Gastrocnemius medialis (tissue), 4 donors: ENCODE measurements at places on chromosomes 6 and 20.

GRCh38 chr6:85392379-85392778 is 57.5 kb upstream of the NT5E start:
- DNase-seq: no peak

- no peak for DNase-seq
Observed at GRCh38 chr6:88050140-88050818, 2.6 kb downstream of the SPACA1 start.

GRCh38 chr6:14130435-14131075 is 13.0 kb downstream of the CD83 start:
- no peak for DNase-seq

DNA sequence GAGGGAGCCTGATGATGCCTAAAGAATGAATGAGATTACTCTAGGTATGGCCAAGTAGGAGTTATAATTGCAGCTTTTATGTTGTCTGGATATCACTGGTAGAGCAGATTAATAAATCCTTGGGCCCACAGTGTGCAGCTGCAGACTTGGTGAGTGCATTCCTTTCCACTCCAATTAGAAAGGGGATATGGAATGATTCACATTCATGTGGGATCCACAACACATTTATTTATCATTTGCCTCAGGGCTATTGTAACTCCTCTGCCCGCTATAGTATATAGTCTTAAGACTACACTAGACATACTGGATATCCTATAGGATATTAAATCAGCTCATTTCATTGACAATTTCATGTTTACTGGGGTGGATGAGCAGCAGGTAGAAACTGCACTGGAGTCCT is 11.6 kb upstream of the HLA-G start:
- no peak for DNase-seq

GRCh38 chr6:53579338-53579737 is 34.4 kb upstream of the GCLC start:
- no peak for DNase-seq

DNA sequence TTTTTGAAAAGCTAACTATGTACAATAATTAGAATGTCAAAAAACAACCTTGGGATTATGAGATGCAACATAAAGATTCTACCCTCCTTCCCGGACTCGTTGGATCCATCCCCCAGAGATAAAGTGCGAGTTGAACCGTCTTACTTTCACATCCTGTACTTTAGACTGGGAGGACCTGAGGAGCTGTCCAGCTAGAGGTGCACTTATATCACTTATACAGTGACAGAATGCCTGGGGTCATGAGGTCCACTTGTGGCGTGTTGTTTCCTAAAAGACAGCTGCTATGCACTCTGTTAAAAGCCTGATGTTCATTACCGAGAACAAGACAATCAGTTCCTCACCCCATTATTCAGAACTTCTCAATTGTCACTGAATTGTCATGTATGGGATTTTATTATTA is 2.1 kb downstream of the CDS2 start:
- no peak for DNase-seq

DNA sequence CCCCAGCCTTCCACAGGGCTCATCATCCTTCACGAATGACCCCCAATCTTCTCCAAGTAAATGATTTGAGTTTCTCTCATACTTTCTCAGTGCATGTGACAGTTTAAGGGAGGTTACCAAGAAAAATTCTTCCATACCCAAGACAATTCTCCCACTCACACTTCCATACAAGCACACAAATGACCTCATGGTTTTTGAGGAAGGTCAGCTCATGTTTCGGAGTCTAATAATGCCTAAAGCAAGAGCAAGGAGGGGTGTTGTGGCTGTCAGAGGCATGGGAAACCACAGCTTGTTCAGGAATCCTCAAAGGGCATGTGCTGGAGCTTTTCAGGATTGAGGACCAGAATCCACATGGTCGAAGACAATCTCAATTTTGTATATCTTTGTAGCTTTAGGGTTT is 279.0 kb downstream of the MAFB start:
- no peak for DNase-seq

DNA sequence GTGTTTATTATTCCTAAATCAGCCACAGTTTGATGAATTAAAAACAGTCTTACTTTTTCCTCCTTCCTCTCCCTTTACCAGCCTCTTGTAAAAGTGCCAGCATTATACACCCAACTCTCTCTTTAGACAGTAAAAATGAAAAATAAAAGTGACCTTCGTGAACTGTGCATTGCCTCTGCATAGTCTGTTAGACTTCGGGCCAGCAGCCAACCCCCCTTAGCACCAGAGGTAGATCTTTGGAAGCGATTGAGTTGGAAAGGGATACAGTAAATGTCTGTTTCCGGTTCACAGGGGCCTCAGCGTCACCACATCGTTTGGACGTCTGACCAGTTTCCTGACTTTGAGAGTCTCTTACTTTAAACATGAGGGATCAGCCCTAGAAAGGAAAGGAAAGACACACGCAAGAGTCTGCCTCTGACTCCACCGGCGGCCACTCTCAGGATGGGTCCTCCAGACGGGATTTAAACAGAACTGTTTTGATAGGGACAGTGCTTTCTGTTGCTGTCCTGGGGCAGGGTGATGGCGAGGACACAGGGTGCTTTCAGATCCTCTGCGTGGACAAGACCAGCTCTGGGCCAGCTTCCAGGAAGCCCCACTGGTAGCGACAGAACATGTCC is 206.6 kb upstream of the PREP start:
- no peak for DNase-seq

DNA sequence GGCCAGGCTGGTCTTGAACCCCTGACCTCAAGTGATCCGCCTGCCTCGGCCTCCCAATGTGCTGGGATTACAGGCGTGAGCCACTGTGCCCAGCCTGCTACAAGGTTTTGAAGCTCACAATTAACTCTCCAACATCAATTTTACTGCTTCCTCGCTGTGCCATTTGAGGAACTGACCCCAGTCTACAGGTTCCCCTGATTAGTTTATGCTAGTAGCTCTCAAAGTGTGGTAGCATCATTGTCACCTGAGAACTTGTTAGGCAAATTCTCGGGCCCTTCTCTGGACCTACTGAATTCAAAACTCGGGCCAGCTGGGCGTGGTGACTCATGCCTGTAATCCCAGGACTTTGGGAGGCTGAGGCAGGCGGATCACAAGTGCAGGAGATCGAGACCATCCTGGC is 49.4 kb downstream of the MCUR1 start:
- DNase-seq: no peak

DNA sequence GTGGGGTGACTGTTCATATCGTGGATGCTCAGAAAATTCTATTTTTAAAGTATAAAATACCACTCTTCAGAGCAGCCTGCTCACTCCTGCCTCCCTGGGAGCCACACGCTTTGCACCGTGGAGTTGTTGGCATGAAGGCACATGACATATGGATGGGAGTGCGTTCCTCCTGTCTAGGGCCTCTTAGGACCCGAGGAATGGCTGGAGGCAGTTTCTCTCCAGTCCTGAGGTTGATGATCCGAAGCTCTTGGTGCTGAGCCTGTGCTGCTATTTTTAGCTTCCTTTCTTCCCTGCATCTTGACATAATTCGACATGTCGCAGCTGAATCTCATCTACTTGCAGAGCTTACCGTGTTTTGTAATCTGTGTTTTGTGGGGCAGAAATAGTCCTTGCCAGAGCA is 73.9 kb downstream of the PHACTR3 start:
- no peak for DNase-seq

DNA sequence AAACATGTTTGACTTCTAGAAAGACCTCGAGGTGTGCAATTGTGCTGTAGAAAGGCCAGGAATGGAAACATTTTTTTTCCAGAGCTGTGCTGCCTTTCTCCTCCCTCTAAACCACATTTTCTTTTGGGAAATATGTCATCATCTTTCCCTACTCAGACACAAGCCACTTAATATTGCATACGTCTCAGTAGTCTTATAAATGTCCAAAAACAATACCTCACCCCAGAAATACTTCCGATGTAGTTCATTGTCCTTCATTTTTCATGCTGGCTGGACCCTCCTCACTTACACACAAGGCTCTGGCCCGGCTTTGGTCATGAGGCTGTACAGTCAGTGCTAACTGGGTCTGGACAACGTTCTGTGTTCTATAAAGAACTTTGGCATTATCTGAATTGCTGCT is 126.4 kb downstream of the SCML4 start:
- no peak for DNase-seq

DNA sequence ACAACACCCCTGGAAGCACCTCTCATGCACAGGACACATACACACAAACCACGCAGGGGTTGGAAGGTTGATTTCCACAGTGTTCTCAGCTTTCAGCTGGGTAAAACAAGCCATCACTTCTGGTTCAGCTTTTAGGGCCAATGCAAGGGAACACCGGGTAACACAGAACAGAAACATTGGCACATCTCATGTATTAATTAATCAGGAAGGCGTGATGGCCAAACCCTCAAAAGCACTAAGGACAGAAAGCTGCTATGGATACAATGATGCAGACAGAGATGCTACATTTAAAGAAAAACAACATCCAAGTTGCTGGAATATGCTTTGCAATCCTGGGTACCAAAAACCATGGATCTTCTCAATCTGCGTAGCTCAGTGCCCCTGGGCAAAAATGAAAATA is 104.3 kb upstream of the BEND6 start:
- DNase-seq: no peak

- peak; percentile 25 for DNase-seq
Observed at GRCh38 chr6:109187399-109188114, 92.2 kb downstream of the CEP57L1 start.

DNA sequence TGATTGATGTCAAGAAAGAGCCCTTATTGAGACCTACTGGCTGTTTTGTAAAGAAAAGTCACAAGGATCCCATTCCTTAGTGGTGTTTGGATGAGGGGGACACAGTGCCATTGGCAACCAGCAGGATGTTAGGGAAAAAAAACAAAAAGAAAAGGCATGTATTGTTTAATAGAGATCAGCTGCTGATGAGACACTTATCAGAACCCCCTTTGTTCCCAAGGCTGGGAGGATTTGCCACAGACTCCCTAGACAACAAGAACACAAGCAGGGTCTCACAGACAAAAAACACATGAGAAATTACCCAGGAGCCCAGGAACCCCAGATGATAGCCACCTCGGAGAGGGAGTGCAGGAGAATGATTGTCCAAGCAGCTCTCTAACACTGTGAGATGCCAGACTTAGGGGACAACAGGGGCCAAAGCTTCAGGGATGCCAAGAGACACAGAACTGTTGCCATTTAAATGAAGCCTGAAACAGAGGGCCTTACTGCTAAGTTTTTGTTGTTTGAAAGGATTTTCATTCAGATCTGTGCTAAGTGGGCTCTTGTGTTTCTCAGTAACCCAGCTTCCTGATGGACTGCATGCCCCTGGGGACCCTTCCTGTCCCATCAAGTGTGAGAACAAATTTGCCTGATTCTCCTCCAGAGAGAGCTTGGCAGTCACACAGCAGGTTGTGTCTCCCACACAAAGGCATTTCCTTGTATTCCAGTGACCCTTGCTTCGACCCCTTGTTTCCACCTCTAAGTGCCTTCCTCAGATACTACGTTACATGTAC is 48.7 kb upstream of the HEY2 start:
- DNase-seq: no peak

GRCh38 chr6:7542065-7542873 is 798 bp downstream of the DSP start:
- DNase-seq: no peak

DNA sequence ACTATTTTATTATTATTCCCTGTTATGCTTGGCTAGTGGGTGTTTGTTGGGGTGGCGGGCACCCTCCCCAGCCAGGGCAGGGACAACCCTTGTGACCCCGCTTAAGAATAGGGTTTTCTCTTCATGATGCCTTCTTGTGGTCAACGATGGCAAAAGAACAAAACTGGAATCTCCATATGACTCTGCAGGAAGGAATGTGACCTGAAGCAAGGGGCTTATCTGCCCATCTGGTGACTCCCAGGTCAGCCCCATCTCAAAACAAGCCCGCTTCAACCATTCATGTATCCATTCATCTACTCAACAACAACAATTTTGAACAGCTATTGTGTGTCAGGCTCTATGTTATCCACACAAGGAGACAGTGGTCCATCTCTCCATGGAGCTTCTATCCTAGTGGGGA is 30.9 kb upstream of the TGM6 start:
- no peak for DNase-seq

DNA sequence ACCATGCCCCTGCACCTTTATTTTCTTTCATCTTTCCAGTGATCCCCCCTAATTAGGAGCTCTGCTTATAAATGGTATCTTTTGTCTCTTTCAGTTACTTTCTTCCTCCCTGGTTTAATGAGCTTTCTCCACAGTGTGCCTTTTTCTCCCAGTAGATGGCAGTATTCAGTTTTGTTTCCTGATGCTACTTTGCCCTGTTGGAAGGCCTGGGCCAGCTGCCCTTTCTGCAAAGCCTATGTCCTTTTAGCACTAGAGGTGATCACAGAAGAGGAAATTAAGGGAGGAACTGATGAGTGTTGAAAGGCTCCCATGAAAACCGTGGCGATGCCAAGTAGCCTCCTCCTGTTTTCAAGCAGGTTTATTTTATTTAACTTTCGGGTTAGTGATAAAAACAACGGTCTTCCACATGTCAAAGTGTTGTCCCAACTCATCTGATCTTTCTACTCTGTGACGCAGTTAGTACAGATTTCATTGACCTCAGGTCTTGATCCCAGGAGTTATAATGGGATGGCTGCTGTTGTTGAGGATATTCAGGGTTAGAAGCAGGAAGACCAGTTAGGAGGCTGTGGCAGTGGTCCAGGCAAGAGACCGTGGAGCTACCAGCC is 184.2 kb upstream of the BMP2 start:
- peak; percentile 13 for DNase-seq

DNA sequence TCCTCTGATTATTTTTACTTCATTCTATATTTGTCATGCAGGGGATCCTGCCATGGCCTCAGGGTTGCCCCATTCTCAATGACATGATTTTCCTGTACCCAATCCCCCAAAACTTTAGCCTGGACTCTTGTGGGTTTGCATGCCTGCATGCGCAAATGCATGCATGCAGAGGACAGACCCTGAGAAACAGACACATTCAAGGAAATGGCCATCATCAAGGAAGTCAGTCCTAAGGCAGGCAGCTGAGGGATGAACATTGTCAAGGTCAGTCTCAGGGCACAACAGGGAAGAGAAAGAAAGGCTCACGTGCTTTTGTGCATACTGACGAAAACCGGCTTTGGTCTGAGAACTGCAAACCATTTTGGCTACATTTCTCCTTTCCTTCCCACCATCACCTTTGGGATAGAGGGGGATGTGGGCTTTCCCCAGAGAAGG is 13.1 kb downstream of the NEDD9 start:
- DNase-seq: no peak

DNA sequence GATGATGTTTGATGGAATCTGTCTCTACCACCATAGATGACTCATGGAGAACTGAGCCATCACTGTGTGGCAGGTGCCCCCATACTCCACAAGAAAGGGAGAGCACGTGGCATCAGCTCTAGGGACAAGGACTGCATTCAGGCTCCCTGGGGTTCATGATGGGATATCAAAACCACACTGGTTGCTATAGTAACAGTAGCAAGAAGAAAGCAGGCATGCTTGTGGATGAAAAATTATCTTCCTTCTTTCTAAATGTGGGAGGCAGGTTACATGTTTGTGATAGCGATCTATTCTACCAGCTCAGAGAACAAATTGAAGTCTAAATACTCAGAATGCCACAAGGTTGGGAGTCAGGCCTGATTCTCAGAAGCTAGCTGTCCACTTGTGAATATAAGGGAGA is 224.2 kb downstream of the ARHGAP18 start:
- DNase-seq: no peak

GRCh38 chr6:14107000-14107399 is 10.6 kb upstream of the CD83 start:
- no peak for DNase-seq
